ENCODE measurements at places on chromosomes 5 and 9.

DNA sequence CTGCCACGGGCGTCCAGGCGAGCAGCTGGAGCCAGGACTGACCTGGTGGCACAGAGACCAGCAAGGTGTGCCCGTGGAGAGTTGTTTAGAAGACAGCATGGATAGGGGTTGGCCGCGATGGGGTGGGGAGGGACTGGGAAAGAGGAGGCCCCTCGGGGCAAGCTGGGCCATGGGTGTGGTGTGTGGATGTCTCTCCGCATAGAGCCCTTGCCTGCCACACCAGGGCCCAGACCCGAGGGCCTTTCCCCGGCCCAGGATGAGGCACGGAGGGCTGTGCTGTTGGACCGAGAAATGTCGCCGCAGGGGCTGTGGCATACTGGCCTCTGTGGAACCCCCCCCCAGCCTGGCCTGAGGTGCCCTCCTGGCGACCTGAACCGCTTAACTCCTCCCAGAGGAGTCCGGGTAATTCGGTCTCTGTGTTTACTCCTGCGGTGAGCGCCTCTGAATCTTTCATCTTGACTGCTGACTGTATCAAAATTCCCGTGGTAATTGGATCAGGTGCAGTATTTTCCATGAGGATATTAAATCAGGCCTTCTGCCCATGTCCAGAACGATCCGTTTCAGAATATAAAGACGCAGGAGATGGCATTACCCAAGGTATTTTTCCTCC is 22.5 kb upstream of the LAMC3 start:
- DNase-seq, result no peak

DNA sequence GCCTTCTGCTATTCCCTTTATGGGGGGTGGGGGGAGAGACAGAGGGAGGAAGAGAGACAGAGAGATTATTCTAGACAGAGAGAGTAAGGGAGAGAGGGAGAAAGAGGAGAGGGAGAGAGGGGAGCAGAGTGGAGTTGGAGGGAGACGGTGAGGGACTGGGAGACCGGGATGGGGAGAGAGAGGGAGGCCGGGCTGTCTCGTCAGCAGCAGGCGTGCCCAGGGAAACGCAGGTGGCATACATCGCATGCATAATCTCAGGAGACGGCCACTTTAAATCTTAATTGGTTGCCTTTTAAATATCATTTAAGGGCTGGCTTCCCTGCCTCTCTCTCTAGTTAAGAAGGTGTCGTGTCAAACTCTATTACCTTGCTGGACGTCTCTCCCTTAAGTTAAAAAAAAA is 8.4 kb downstream of the IRX4 start:
- DNase-seq, result no peak

DNA sequence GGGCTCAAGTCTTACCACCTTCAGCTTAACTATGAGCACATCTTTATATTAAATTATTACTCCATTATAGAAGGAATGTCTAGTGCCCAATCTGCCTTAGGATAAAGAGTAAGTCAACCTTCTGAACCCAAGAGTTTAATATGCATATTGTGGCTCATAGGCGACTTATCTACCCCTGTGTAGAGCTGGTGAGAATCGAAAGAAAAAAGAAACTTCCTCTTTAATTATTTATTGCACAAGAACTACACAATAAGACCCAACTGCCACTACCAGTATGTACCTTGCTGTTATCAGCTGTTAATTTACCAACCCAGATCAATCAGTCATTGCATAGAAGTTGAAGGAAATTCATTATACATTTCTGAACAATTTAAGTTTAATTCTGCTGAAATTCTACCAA is 329.1 kb upstream of the SLC24A2 start:
- no peak for DNase-seq

DNA sequence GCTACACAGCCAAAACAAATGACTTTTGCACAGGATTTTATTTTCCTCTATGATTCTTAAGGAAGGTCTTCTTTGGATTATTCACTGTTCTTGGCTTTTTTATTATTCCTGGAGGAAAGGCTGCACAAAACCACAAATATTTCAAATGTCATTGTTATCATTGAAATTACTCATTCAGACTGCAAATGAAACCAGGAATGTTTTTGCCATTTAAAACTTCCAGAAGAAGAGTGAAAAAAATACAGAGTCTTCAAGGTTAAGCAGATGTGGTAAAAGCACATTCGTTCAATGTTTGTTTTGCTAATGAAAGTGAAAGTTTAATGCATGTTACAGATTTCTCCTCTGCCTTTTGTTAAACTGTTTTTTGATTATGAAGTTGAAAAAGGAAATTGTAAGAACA is 238.2 kb downstream of the TLE4 start:
- no peak for DNase-seq

DNA sequence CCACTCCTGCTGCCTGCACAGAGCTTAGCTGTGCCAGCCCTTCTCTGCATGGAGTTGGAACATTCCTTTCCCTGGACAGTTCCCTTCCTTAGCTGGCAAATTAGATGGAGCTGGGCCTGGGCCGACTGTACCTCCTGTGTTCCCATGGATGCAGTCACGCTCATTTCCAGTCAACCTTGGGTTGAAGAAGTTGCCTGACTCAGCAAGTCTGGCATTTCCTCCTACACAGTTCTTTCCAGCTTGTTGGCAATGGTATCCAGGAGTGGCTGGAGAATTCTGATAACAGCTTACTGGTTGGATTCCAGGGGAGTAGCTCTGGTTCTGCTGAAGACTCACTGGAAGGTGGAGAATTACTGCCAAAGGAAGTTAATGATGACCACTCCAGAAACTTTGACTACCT is 9.2 kb upstream of the TAF1L start:
- no peak for DNase-seq

- no peak for DNase-seq
Measured at GRCh38 chr5:107951309-107951708, 280.6 kb upstream of the EFNA5 start.

GRCh38 chr5:83034528-83035207 is 42.5 kb downstream of the TMEM167A start:
- DNase-seq, result no peak

DNA sequence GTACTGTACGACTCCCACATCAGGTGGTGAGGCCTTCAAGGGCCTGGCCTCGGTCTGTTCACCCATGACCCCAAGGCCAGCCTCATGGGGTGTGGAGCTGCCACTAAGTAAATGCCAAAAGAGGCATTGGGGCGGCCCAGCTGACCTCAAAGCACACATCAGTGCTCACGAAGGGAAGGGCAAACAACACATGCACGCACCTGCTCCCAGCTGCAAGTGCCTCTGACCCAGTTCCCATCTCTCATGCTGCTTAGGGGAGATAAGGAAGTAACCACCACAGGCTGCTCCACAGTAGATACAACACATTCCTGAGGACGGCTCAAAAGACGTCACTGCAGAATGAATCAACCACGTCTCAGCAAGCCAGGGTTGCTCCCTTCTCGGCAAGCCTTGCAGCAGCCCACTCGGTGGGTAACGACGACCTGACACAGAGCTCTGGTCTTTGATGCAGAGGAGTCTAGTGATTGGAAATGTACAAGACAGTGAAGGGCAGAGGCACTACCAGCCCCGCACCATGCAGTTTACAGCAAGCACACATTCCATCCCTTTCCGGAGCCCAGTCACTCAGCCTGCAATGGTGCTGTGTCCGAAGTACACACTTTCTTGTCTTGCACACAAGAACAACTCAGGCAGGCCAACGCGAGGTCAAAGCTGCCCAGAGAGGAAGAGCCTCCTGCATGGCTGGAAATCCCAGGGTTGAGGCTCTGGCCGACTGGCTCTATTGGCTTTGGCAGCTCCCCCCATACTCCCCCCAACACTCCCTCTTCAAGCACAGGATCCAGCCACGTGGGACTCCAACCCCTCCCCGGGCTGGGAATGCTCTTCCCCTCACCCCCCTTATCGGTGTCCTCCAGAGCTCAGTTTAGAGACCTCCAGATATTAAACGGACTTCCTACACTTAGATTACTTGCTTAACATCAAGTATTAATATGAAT is 31.8 kb downstream of the FABP6 start:
- no peak for DNase-seq

GRCh38 chr9:88041447-88041846 is 67.1 kb upstream of the CDK20 start:
- DNase-seq, result no peak

DNA sequence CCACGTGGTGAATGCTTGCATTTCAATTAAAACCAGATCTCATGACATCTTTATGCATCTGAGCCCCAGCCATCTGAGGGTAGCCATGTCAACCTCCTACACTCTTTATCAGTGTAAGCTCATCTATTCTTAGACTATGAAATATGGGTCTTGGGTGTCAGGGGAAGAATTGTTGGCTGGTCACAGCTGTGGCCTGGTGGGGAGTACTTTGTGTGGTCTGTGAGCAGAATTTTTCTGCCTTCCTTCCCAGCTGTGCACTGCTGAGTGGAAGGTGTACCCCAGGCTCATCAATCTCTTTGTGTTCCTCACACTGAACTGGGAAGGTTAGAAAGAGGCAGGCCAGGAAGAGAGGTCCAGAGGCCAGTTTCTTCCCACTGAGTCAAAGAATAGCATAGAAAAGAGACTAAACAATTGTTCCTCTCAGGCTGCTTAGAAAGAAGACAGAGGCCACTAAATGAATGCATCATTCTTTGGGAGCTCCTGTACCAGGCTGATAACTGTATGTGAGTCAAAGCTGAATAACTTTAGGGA is 202.7 kb upstream of the RGMB start:
- DNase-seq, result no peak

DNA sequence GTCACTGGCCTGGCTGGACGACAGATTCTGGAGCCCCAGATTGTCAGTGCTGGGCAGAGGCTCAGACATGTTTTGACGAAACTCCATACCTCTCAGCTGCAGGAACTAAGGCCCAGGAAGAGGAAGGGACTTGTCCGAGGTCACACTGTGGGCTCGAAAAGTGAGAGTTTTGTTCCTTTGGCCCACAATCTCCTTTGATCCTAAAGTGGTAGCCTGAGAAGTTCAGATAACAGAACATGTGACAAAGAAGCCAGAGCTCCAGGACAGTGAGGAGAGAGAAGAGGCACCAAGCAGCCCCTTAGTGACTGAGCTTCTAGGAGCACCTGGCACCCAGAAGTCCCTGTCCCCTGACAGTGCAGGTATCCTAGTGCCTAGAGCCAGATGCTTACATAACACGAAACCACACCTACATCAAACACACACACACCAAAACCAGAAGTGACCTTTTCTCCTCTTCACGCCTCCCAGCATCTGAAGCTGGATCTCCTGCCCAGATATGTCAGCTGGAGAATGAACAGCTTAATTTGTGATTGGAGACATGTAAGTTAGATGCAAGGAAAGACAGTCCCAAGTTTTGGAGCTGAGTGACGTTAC is 88.9 kb downstream of the ADRB2 start:
- DNase-seq, result no peak

- no peak for DNase-seq
Measured at GRCh38 chr5:149728303-149728702, 1.8 kb upstream of the PPARGC1B start.

DNA sequence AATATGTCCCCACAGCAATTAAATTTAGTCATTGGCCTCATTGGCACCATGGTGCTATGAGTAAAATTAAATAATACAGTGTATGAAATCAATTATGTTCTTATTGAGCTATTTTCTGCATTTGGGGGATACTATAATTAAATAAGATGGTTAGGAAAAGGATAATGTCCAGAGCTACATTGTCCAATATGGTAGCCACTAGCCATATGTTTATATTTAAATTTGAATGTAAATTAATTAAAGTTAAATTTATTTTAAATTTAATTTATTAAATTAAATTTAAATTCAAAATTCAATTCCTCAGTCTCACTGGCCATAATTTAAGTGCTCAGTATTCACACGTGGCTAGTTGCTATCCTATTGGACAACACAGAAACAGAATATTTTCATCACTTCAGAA is 115.7 kb downstream of the SPATA31D1 start:
- no peak for DNase-seq

- DNase-seq, result no peak
Measured at GRCh38 chr5:153094333-153094732, 396.1 kb upstream of the GRIA1 start.

DNA sequence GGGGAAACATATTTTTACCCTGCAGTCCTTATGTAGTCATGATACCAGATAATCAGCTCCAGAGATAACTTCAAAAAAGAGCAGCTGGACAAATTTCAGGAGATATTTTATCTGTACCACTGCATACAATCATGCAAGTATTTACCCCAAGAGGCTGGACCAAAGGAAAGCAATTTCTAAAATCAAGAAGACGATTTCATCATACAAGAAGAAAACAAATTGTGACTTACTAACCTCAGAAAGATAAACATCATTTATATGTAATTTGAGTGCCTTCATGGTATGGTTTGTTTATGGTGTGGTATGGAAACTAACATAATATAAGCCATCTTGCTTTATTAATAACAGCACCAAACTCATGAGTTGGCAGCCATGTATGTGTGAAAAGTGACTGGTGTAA is 603.6 kb downstream of the PSAT1 start:
- no peak for DNase-seq

DNA sequence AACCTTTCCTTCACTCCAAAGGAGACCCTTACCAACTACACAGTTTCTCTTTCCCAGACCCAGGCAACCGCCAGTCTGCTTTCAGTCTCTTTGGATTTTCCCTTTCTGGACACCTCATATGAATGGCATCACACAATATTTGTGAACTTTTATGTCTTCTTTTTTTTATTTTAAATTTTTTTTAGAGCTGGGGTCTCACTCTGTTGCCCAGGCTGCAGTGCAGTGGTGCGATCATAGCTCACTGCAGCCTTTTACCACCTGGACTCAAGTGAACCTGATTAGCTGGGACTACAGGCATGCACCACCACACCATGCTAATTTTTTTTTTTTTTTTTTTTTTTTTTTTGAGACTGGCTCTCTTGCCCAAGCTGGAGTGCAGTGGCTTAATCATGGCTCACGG is 37.5 kb downstream of the UBAP1 start:
- DNase-seq, result no peak

GRCh38 chr5:107378218-107378899 is 292.4 kb downstream of the EFNA5 start:
- DNase-seq, result no peak

- no peak for DNase-seq
Measured at GRCh38 chr9:20553558-20554149, 68.6 kb downstream of the MLLT3 start.

- no peak for DNase-seq
Measured at GRCh38 chr9:17401858-17402257, 177.0 kb upstream of the SH3GL2 start.

DNA sequence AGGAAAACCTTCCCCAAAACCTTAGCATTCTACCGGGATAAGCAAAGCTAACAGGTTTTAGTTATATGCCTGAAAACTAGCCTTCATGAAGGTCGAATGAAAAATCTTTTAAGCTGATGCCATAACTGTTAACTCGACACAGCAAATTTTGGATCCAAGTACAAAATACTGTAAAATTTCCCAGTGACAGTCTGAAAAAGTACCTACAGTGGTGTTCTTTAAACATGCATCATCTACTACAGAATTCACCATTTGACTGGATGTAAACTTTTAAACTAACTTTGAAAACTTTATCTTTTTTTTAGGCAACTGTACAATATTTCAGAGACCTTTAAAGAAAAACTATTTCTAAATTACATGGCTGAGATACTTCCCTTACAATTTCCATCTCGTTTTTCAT is 791 bp downstream of the RAPGEF6 start:
- no peak for DNase-seq
